ENCODE measurements at places on chromosomes 16 and 17.
A peak's percentile ranks its signal among the peaks of the same experiment; 100 is the strongest.

GRCh38 chr16:4404967-4405696 lies 11.3 kb downstream of the CORO7 start:
- DNase-seq, result no peak

- no peak for DNase-seq
These were observed 204.7 kb downstream of the HS3ST4 start for GRCh38 chr16:25896411-25896810.

DNA sequence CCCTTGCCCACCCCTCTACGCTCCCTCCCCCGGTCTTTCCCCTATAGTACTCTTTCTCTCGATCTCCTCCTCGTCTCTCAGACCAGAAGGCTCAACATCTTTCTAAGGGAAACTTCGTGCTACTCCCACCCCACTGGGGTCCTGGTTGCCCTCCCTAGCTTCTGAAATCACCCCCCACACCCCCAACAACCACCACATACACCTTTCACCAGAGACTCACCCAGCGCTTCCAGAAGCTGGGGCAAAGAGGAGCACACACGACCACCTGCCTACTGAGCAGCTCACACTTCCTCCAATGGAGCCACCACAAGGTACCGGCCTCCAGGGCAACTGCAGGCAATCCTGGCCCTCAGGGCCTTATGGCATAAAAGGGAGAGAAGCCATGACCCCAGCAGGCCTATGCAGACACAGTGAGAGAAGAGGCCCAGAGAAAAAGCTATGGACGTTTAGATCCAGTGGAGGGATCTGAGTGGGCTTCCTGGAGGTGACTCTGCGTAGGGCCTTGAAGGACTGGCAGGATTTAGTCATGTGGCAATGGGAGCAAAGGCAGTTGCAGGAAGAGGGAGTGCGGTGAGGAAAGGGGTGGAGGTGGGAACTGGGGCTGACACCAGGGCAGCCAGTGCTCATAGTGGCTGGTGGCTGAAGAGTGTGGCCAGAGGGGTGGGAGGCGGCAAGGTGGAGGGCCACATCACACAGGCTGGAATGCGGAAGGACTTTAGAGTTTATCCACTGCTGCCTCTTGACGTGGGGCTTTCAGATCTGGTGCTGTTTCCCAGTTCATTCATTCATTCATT lies 12.1 kb upstream of the TMEM92 start:
- no peak for DNase-seq

DNA sequence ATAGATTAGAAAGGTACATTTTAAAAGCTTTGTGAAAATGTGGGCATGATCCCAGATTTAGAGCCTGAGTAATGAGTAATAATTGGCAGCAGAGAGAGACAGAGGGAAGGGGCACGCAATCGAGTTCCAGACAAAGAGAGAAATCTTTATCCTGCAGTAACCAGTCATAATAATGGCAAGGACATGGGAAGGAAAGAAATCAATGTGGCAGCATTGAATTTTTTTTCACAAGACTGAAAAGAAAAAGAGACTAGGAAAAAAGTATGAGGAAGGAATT lies 790.8 kb upstream of the SOX9 start:
- DNase-seq, result peak; percentile 5

- DNase-seq, result no peak
These were observed 5.3 kb downstream of the ANKRD11 start for GRCh38 chr16:89484923-89485679.

DNA sequence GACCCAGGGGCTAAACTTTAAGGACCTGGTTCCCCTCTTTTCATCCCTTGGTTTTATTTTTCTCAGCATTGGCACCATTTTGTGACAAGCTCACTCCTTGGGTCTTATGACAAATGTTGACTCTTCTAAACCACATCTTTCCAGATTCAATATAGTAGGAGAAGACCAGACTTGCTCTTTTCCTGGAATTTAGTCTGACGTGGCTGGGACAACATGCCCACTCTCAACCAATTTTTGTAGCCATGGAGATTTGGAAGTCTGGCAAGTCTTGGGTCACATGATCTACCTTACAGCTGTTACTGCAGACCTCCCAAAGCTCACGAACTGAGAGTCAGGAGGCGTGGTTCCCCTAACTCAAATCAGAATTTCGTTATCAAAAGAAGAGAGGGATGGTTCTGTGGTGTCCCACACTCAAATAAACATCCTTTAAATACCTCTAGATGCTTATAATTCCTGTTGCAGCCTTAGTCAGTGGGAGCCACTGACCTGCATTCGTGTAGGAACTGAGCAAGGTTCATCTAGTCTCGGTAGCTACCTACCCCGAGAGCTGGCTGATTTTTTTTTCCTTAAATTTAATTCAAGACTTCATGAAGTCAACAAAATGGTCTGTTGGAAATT lies 683.5 kb downstream of the MAF start:
- no peak for DNase-seq

GRCh38 chr17:57657211-57657610 lies 87.9 kb downstream of the CCDC182 start:
- peak; percentile 56 for DNase-seq

DNA sequence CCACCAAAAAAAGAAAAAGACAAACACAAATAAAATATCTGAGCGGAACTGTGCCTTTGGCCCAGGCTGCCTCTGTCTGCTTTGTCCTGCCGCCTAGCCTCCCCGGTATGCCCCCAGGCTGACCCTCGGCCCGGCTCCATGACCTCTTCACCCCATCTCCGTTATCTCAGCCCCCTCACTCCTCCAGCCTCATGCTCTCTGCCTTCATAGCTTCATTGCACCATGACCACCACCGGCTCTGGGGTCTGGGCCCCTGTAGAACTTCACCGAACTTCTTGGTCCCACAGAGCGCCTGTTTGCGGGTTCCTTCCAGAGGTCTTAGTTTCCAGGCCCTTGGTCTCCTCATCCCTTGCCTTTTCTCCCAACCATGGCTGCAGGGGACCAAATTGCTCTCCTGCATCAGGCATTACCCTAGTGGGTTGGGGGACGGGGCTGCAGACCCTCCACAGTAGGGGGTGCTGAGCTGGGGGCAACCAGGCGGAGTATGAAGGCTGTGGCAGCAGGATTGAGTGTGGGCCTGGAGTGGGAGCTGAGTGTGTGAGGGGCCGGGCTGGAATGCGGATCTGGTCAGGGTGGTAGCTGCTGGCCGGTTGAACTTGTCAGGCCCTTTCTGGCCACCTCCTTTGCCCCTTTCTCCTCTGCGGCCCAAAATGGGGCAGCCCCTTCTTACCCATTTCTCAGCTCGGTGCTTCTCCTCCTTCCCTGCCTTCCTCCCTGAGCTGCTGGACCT lies 6.9 kb downstream of the HIRIP3 start:
- DNase-seq, result no peak

GRCh38 chr17:75689441-75689873 lies 22.3 kb downstream of the SAP30BP start:
- no peak for DNase-seq

GRCh38 chr17:10058921-10059683 lies 139.3 kb downstream of the GAS7 start:
- no peak for DNase-seq

GRCh38 chr17:83002118-83002805 lies 77.1 kb upstream of the METRNL start:
- no peak for DNase-seq

DNA sequence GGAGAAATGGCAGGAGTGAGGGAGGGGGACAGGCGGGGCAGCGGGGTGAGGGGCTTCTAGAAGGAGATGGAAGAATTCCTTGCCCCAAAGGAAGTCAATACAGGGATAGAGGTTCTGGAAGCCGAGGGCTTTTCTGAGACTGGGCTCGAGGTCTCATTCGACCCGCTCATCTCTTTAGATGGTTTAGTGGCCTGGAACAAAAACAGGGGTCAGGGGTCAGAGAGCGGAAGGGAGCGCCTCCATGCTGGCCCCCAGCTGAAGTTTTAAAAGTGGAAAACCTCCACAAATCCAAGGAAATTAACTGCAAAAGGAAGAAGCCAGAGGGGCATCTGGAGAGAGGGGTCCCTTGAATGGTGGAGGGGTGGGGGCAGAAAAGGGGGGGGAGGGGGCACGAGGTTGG lies 72.5 kb downstream of the SRCIN1 start:
- no peak for DNase-seq

GRCh38 chr16:13324851-13325250 lies 423.5 kb downstream of the SHISA9 start:
- DNase-seq, result no peak

- no peak for DNase-seq
These were observed 9.3 kb downstream of the GAS2L2 start for GRCh38 chr17:35743626-35744328.

- no peak for DNase-seq
These were observed 154.7 kb downstream of the ZNF423 start for GRCh38 chr16:49701065-49701685.

DNA sequence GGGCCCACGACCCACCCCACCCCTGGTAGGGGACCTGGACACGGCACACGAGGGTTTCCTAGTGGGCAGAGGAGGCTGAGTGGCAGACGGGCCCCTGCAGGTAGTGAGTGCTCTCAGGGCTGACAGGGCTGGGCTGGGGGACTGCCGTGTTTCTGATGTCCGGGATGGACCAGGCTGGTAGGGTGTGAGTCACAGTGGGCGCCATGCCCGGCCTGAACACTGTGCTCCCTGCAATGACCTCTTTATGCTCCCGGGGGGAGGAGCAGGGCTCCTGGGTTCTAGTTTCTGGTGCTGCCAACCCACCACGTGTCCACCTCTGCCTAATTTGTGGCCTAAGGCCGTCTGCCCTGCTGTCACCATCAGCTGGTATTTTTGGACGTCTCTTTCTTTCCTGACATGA lies 26.3 kb downstream of the ARHGAP23 start:
- no peak for DNase-seq

DNA sequence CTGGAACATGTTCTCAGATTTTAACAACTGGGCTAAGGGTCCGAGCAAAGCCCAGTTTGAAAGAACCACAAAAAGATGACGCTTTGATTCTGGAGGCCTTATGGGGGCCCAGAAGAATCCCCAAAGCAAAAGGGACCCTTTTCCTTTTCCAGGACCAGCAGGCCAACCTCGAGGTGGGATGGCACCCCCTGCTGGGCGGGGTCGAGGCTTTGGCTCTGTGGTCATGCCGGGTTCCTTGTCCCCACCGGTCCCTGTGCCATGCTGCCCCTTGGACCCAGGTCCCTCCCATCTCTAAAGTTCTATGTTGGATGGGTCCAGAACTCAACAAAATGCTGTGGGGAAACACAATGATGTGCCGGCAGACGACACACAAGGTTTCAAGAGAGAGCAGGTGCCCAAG lies 30.9 kb downstream of the TMEM204 start:
- DNase-seq, result no peak

DNA sequence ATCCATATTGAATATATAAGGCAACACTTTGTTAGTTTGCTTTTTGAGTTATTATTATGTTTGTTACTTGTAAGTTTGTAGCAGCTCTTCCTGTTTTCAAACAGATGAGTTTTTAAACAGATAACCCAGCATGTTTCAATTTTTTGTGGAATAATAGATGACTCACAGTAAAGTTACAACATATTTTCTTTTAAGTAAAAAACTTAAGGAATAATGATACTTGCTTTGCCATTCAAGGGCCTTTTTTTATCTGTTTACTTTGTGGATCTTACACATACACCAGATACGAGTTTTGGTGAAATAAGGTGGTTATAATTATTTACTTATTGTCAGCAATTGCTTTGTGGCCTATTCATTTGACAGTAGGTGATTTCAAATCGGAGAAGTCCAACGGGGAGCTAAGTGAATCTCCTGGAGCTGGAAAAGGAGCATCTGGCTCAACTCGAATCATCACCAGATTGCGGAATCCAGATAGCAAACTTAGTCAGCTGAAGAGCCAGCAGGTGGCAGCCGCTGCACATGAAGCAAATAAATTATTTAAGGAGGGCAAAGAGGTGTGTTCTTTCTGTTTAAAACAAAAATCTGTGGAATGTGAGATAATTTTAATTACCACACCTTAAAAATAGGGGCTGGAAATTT lies 66.3 kb downstream of the BPTF start:
- peak; percentile 7 for DNase-seq

GRCh38 chr17:77288115-77288619 lies 147.4 kb downstream of the SEC14L1 start:
- DNase-seq, result no peak

DNA sequence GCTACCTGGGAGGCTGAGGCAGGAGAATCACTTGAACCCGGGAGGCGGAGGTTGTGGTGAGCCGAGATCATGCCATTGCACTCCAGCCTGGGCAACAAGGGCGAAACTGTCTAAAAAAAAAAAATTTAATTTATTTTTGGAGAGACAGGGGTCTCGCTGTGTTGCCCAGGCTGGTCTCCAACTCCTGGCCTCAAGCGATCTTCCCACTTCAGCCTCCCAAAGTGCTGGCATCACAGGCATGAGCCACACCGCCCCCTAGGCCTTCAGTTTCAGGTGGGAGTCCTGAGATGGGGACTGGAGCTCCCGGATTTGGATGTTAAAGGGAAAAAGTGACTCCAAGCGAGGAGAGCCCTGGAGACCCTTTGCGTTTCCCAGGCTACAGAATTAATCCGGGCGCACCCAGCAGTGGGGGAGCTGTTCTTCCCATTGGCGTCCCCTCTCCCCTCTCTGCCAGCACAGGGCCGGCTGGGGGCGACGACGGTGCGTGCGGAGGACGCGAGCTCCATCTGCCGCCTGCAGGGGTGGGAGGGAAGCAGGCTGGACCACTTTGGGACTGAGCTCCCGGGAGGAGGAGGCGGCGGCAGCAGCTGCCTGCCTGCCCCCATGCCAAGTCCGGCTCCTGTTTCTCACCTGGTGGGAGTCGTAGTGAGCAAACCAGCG lies 49.3 kb upstream of the USP7 start:
- no peak for DNase-seq

DNA sequence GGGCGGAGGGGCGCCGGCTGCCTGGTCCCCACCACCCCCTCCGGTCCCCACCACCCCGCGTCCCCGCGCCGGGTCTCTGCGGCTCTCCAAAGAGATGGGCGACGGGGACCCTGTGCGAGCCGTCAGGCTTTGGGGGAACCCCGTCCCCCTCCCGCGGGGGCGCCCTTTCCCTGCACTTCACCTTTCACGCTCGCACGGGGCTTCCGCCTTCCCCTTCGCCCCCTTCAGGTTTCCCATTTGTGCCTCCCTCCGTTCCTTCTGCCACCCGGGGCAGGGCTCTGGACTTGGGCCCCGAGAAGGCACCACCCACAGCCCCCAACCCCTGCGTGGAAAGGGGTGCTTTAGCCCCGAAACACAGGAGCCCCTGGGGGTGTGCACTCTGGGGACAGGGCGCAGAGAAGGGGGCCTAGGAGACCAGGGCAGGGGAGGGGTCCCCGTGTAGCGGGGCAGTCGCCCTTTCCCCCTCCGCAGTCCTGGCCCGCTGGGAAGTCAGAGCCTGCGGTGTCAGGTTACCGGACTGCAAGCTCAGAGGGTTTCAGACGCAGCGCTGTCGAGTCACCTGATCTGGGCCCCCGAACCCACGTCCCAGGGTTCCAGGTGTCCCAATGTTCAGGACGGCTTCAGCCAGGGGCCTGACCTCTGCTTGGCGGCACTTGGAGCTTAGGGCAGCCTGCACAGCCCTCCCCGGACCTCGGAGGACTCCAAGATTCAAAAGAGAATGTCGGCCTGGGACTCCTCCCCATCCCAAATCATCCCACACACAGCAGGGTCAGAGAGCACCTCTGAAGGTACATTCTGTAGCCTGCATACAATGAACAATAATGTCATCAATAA lies 6.7 kb upstream of the CCDC92B start:
- no peak for DNase-seq
